ENCODE measurements at places on chromosomes 2 and 18.

DNA sequence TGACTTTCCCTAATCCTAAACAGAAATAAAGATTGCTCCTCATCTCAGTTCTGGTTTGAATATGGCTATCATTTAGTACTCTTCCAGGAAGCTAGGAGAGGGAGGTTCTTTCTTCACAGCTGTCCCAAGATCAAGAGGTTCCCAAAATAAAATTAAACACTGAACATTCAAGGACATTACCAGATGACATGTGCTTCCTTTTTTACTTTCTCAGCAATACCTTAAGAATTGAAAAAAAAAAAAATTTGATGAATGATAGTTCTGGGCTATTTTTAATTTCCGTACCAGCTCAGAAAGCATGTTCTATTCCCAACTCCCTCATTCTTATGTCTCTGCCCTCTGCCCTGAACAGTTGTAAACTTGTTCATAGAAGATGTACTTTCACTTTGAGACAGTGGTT, 61.7 kb upstream of the MYL1 start:
- DNase-seq, result no peak

GRCh38 chr2:19949071-19949470, 40.8 kb downstream of the WDR35 start:
- no peak for DNase-seq

DNA sequence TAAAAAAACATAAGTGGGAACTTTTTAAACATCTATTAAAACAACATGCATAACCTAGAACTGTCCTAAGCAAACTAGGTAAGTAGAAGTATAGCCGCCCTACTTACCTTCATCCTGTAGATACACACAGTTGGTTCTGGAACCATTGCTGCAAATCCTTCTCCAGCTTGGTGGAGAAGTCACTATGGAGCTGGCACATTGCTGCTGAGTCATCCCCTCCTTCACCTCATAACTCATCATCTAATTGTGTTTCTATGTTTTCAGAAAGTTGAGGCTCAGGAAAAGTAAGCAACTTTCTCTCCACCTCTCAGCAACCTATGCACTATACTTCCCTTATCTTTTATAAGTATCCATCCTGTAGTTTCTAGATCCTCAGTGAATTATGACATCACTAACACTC, 269.8 kb upstream of the MMADHC start:
- no peak for DNase-seq

DNA sequence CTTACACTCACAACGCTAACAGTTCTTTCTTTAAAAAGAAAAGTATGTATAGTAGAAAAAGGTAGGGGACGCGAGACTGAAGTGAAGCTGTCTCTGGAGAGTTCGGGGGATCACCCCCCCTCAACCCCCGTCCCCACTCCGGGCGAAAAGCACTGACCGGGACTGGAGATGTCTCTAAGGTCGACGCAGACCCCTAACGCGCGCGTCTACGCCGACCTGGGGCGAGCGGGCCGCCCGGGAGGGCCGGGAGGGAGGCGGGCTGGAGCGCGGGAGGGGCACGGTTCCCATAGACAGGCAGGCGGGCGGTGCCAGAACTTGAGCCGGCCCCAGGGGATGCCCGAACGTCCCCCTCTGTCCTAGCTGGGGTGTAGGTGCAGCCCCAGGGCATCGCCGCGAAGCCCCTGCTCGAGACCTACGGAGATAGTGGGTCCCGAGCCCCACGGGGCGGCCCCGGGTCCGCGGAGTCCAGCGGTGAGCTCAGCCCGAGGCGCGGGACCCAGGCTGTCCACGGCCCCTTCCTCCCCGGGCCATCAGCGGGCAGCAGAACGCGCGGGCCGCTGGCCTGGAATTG, 82.2 kb downstream of the CHRNA1 start:
- no peak for DNase-seq

GRCh38 chr2:237459226-237459625, 27.8 kb upstream of the MLPH start:
- no peak for DNase-seq

GRCh38 chr2:227707390-227707789, 10.4 kb downstream of the SLC19A3 start:
- no peak for DNase-seq

GRCh38 chr18:9619990-9620389, 5.6 kb upstream of the PPP4R1 start:
- no peak for DNase-seq

DNA sequence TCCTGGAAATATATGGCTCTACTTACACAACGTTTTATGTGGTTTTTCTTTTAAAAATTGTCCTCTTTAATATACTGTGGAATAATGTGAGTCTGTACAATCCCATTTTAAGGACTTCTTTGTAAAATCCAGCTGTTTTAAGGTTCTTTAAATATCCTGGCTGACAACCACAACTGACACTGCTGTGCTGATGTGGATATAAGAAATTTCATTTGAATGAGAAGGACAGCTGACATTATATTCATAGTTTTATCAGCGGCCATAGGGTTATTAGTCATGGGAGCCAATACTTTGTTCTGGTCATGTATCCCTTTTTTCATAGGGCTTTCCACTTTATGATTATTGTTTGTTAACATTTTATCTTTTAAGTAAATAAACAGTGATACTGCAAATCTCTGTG, 169.5 kb downstream of the CAMKMT start:
- no peak for DNase-seq

- DNase-seq, result no peak
Measured at GRCh38 chr2:230942920-230943896, 18.2 kb upstream of the GPR55 start.

DNA sequence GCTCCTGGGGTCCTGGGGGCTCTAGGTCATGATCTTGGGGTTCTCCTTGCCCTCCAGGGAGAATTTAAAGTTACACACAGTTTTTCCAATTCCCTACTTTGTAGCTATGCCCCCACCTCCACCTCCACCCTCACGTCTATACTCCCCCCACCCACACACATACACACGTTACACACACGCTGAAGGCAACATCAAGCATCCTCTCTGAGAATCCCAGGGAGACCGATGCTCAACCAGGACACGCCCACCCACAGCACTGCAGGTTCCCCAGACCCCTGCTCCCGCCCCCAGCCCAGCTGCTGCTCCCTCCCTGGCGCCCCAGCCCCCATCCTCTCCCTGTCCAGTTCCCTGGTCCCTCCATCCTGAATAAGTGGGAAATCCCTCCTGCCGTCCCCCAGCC, 6.4 kb upstream of the TNS1 start:
- DNase-seq, result no peak

GRCh38 chr2:134499307-134499926, 219.4 kb downstream of the TMEM163 start:
- no peak for DNase-seq

DNA sequence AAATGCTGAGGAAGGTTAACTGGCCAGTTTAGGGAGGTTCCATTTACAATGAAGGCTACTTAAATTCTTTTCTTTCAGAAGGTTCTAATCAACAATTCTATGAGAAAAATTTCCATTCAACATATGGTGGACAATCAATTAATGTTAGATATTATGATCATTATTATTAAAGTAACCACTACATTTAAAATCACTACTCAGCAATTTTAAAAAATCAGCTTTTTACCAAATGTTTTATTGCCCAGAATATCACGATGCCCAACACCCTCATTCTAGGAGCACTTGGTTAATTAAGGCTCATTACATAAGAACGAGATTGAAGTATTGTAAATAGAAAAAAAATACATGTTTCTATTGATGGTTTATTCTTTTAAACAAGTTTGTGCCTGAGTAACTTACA, 396.1 kb downstream of the NRXN1 start:
- no peak for DNase-seq

GRCh38 chr2:217723981-217724380, 278.8 kb downstream of the TNS1 start:
- no peak for DNase-seq

GRCh38 chr2:159516241-159516758, 100.0 kb downstream of the BAZ2B start:
- DNase-seq, result peak; percentile 11

GRCh38 chr2:54585136-54585733, 129.1 kb downstream of the SPTBN1 start:
- no peak for DNase-seq

GRCh38 chr18:395456-396250, 104.8 kb downstream of the COLEC12 start:
- no peak for DNase-seq

DNA sequence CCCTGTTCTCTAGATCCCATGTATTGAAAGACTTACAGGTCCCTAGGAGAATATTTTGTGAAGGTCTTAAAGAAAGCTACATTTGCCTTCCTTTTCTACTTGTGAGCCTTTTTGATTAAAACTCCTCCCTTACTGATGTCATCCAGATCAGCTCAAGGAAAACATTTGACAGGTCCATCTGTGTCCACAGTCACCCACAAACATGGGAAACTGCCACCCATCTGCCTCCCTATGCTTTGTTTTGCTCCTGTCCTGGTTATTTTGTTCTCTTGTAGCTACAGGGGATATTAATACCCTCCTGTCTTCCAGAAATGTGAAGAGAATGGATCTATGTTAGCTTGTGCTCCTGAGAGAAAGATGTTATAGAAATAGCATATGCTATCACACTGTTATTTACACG, 203.6 kb upstream of the GALNT5 start:
- no peak for DNase-seq

- no peak for DNase-seq
Measured at GRCh38 chr18:21300035-21300907, 58.2 kb downstream of the GREB1L start.

DNA sequence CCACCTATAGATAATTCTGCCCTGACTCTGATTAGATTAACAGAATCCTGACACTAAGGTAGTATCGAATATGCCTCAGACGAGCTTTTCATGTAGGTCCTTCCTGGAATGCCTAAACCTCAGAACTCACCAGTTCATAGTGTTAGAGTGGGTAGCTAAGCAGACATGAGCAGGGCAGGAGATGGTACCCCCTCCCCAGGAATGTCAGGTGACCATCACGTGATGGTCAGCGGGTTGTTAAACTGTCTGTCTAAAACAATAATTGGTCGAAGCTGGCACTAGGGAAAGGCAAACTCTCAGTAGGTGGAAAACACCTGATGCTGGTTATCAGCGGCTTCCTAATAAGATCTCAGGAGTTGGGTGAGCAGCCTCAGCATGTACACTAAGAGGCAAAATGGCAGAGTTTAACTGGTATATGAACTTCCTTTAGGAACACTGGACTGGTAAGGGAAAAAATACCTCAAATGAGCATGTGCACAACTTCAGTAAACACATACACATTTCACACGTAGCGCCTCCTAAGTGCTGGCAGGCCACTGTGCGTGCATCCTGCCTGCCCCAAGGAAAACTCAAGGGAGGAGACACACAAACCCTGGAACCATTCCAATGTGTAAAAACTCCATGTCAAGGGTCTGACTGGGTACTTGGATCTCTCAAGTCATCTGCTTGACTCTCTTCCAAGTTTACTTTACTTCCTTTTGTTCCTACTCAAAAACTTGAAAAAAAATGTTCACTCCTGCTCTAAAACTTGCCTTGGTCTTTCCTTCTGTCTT, 339.5 kb downstream of the GULP1 start:
- no peak for DNase-seq

DNA sequence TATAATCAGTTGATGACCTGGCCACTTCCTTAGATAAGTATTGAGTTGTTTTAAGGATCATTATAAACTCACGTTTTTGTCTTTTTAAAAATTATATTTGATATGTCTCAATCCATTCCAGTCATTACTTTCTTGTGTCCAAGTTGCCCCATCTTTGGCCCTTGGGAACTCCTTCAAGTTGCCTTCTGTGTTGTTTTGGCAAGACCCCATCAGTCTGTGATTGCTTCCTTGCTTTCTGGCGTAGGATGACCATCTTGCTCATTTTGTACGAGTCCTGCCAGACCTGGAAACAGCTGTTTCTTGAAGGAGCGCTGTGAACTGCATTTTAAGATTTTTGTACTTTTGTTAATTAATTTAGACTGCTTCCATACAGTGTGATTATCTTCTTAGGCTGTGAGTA, 68.9 kb upstream of the ITM2C start:
- DNase-seq, result no peak

DNA sequence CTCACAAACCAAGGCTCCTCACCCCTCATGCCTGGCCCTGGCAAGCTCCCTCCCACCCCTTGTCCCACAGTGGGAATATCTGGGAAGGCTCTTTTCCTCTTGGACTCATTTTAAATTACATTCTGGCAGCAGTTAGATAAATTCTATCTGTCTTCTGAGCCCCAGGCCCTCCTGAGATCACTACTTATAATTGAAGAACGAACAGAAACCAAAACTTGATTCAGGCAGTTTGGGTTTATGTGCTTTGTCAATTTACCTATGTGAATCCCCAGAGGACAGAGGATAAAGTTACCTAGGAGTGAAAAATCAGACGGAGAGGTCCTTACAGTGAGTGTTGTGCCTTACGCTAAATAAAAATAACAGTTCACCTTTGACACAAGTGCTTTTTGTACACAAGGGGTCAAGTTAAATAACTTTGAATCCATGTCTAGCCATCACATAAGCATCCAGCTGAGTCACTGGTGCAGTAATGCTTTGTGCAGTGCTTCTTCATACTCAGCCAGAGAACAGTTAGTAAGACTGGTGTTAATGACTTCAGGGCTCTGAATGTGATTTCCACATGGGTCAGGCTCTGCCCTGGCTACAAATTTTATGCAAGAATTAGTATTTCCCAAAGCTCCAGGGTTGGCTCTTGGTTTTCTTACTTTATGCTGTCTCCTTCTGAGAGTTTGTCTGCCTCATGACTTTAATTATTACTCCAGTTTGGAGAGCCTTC, 329.3 kb downstream of the INSIG2 start:
- DNase-seq, result no peak

DNA sequence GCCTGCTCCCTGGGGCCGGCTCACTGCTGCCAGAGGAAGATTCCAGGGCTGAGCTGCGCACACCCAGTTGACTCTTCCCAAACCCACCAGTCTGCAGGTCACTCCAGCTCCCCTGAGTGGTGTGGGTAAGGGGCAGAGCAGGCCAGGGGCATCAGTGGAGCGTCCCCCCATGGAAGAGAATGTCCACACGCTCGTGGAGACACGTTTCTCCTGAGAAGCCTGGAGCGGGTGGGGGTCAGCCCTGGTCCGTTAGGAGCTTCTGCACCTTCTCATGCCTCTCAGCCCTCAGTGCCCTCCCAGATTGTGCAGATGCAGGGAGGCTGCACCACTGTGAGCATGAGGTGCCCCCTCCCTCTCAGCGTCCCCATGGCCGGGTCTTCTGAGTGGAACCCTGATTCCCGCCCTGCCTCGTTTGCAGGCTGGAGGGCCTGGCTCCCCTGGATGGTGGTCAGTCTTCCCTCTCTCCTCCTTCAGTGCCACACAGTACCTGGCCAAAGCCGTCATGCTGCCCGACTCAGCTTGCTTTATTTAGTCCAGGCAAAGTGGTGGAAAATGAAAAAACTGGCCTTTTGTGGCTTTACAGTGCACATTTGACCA, 37.0 kb downstream of the TWIST2 start:
- no peak for DNase-seq

DNA sequence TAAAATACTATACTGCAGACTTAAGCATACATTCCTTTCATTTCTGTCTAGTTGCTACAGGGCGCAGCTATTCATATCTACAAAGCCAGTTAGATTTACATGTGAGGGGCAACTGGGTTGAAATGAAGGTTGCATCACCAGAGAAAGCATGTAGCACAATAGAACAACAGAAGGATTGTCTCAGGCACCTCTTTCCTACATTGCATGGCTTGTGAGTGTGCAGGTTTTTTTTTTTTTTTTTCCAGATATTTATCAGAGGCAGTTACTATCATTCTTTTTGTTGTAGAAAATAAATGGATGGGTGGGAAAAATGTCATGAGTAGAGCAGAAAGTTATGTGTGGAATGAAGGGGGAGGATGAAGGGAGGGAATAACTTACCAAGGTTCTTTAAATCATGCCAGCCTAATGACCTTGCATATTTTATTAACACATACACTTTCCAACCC, 86.8 kb downstream of the ERBB4 start:
- DNase-seq, result no peak

GRCh38 chr2:147255812-147256211, 589.0 kb upstream of the ACVR2A start:
- no peak for DNase-seq
